Occipital lobe (tissue), 3 donors: ENCODE measurements at places on chromosomes 3 and 15. TPM values are rescaled to one million over a fixed set of nuclear protein-coding genes. Genes with fewer than 3 reads are reported as not detected.
A peak's percentile ranks its signal among the peaks of the same experiment; 100 is the strongest.

GRCh38 chr3:54171951-54172350 is 49.6 kb downstream of the CACNA2D3 start:
- DNase-seq = no peak

- no peak for DNase-seq
These were observed 322.6 kb upstream of the NECTIN3 start for GRCh38 chr3:110749006-110749405.

DNA sequence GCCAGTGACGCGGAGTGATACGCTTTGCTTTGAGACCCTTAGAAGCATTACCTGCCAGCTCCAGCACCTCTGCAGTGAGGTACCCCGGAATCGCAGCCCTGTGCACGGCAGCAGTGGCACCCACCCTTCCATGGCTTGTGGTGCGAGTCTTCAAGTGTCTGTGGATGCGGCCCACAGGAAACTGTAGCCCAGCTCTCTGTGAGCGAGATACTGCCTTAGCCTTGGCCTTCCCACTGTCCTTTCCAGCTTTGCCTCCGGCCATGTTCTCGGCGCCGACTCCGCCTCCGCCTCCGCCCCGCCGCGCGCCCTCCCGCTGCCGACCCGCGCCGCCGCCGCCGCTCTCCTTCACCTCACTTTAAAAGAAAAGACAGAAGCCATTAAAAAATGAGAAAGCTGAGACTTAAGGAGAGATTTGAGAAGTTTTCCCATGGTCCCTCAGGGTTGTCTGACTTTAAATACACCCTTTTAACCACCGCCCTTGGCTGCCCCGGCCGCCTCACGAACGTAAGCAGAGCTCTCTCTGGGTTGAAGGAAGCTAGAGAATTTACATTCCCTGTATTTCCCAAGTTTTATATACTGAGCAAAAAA is 78.5 kb upstream of the FAM174B start:
- peak; percentile 55 for DNase-seq

DNA sequence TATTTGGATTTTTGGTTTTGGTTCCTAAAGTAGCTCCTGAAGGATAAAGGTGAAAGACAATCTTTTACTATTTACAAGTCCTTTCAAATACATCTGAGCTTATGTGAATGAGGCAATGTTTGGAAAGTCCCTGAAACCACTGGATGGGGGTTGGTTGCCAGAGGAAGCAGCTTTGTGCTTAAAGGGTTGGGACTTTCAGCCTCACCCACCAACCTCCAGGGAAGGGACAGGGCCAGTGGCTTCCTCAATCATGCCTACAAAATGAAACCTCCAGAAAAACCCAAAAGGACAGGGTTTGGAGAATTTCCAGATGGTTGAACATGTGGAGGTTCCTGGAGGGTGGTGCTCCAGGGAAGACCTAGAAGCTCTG is 20.9 kb upstream of the ABHD17C start:
- DNase-seq = no peak

PP2D1 gene
- total RNA-seq = not detected
